ENCODE measurements at places on chromosomes 3 and 15.

DNA sequence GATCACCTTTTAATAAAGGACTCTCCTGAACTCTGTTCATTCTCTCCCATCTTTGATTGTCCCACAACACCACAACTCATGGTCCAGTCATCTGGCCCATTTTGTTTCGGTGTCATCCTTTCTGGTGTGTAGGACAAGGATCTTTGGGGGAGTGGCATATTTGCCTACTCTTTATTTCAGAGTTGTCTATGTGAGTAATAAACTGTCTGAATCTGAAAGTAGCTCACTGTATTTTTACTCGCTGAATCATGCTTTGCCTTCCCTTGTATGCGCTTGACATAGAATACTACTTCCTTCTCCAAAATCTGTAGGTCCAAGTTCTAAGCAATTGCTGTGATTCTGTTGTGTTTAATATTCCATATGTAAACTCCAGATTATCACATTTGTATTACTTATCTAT lies 29.9 kb upstream of the NOX5 start:
- DNase-seq, result no peak

DNA sequence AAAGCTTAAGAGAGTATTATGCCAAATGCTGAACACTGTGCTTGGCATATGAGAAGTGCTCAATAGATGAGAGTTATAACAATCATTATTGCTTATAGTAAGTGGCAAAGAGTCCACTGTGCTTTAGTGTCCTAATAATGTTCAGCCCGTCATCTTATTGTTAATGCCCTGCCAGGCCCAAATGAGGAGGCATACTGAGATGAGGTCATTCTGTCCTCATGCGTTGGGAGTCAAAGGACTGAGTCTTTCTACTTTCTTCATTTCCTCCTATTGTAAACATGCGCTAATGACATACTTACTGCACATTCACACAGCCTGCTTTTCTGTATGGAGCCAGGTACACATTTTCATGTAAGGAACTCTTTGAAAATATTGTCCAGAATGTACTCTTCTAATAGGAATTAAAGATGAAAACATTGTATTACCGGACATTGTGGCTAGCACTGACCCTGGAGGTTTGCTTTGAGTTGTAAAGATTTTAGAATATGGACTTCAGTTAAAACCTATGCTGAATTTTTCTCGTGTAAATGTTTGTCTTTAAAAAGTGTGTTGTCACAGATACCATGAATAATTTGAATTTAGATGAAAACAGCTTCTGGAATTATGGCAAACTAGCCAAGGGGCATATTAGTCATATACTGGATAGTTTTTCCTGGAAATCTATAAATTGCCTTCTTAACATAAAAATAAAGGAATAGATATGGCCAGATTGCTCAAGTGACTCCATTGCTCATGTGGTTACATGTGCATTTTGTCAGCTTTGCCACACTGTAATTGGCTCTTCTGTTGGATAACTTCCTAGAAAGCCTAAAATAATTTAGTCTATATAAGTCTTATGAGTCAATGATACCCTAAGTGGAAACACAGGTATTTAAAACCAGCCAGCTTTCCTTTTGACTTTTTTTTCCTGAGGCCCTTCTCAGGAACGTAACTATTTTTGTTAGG lies 38.3 kb downstream of the KBTBD12 start:
- no peak for DNase-seq

GRCh38 chr15:68646696-68647095 lies 67.9 kb downstream of the CORO2B start:
- no peak for DNase-seq

DNA sequence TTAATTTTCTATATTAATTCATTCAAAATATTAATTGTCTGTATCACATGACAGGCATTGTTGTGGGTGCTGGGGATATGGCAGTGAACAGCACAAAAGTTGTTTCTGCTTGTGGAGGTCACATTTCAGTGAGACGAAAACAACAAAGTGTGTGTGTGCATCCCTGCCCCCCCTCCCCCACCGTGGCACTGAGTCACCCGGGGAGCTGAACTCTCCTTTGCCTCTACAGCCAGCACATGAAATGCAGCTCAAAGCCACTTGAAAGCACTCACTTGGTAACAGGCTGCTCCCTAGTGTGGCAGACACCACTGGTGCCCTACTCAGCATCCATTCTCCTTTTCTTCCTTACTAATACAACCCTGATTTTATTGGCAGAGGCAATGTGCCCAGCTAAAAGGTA lies 16.9 kb upstream of the SCAMP5 start:
- no peak for DNase-seq

- no peak for DNase-seq
Measured at GRCh38 chr3:98565843-98566242, 27.6 kb downstream of the CPOX start.

DNA sequence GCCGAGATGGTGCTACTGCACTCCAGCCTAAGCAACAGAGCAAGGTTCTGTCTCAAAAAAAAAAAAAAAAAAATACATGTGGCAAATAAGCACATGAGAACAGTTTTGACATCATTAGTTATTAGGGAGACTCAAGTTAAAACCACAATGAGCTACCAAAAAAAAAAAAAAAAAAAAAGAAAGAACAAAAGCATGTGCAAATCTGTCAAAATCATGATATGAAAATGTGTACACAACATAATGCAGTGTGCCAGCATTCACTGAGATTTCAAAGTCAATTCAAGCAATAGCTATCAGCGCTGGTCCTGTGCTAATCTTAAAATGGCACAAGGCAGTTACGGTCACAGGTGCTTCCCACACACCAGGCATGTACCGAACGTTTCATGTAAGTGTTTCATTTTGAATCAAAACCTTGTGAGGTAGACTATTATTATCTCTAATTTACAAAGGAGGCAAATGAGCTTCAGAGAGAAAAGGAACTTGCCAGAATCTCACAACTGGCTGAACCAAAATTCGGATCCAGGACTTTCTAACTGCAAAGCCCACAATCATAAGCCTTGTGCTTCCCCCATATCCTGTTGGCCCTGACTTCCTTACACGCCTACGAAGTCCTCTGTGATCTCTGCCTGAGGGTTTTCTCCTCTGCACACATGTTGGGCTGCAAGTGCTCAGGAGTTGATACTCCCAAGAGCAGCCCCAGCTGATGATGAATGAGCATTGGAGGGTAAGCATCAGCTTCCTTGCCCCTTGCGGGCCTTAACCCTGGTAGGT lies 200.1 kb upstream of the PROK2 start:
- no peak for DNase-seq

DNA sequence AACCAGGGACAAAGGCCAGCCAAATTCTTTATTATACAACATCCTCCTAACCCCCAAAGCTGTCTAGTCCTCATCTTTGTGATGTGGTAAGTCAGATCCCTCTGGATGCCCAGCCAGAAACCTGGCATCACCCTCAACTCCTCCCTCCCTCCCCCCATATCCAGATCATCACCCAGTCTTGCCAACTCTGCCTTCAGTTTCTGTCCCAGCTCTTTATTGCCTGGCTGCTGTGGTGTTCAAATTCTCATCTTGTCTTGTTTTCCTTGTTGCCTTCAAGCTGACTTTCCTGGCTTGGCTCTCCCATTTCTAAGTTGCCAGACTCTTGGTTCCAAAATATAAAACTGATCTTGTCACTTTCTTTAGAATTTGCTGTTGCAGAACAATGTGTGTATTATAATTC lies 28.6 kb downstream of the MAP2K1 start:
- DNase-seq, result no peak

GRCh38 chr15:58639002-58639756 lies 110.3 kb downstream of the ADAM10 start:
- DNase-seq, result no peak

DNA sequence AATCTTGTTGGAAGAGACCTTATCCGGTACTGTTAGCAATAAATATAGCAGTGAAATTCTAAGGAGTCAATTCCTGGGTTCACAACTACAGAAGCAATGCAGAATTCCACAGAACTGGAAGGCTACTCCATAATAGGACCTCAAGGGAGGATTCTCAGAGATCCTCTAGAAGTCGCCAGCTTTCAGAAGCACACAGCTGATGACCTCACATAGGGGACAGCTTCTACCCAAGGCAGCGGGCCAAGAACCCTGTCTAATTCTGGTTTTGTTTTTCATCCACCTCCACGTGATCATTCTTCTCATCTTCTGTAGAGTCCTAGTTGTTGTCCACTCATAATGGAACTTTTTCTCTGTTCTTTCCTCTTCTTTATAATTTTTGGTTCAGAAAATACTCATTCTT lies 99.4 kb downstream of the ERC2 start:
- no peak for DNase-seq

- DNase-seq, result no peak
Measured at GRCh38 chr3:33146791-33147445, 33.1 kb downstream of the CRTAP start.

- no peak for DNase-seq
Measured at GRCh38 chr15:53384417-53384816, 375.0 kb downstream of the WDR72 start.
